ENCODE measurements at places on chromosomes 12 and 14.

DNA sequence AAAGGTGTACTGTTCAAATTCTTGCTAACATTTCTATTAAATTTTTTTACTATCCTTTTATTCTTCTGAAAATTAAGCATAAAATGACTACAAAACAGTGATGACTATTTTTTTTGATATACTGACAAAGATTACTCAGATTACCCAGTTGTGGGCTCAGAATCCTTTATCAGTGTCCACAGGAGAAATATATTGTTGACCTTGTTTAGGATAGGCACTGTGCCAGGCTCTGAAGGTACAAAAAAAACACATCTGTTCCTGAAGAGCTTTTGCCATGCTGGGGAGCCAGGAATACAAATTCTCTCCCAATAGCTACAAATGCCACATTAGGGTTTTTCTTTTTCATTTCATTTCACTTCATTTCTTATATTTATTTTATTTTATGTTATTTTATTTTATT is 26.9 kb upstream of the GCH1 start:
- DNase-seq: no peak

DNA sequence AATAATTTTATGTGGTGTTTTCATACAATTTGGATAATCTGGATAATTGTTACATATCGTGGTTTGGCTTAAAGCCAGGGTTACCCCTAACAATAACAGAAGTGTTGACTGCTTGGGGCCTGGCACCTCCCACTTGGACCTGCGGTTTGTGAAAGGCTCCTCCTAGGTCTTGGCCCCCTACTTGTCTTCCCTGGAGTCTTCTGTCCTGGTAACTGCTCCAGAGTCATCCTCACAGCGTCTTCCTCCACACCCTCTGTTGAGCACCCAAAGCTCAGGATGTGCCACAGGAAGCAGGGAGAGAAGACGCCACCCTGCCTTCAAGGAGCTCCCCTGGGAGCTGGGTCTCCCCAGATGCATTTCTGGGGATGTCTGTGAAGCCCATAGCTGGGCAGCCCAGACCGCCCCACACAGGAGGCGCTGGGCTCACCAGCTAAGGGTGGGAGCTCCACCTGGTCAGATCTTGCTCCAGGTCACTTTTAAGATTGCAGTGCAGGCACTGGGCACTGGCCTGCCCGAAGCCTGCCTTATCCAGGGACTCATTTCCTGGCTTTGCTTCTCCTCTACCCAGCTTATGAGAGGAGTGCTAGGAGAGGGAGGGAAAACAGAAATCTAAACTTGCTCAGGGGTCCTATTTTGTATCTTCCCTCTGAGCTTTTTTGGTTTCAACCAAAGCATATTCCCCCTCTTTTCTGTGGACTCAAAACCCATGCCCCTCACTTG is 98.2 kb downstream of the ZFP36L1 start:
- no peak for DNase-seq

DNA sequence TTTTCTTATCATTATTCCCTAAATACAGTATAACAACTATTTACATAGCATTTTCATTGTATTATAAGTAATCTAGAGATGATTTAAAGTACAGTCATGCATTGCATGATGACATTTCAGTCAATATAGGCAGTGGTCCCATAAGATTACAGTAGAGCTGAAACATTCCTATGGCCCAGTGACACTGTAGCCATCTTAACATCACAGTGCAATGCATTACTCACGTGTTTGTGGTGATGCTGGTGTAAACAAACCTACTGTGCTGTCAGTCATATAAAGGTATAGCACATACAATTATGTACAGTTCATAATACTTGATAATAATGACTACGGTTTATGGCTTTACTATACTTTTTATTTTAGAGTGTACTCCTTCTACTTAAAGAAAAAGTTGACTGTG is 13.3 kb downstream of the LLPH start:
- no peak for DNase-seq

GRCh38 chr12:28129031-28129430 is 61.2 kb upstream of the CCDC91 start:
- no peak for DNase-seq

DNA sequence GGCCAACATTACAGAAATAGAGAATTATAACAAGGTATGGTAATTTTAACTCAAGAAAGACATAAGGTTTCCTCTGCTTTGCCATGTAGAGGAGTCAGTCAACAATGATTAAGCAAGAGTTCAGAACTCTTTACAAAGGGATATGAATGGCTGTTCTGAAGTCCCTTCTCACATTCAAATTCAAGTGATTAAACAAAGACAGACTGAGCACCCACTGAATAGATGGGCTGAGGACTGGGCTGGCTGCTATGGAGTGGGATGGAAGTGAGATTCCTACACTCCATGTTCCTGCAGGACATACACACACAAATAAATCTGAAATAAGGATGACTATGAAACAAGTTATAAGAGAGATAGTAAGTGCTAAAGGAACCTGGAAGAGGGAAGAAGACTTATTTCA is 199.0 kb upstream of the GRIP1 start:
- no peak for DNase-seq

GRCh38 chr12:114625294-114625851 is 58.6 kb downstream of the TBX3 start:
- no peak for DNase-seq

DNA sequence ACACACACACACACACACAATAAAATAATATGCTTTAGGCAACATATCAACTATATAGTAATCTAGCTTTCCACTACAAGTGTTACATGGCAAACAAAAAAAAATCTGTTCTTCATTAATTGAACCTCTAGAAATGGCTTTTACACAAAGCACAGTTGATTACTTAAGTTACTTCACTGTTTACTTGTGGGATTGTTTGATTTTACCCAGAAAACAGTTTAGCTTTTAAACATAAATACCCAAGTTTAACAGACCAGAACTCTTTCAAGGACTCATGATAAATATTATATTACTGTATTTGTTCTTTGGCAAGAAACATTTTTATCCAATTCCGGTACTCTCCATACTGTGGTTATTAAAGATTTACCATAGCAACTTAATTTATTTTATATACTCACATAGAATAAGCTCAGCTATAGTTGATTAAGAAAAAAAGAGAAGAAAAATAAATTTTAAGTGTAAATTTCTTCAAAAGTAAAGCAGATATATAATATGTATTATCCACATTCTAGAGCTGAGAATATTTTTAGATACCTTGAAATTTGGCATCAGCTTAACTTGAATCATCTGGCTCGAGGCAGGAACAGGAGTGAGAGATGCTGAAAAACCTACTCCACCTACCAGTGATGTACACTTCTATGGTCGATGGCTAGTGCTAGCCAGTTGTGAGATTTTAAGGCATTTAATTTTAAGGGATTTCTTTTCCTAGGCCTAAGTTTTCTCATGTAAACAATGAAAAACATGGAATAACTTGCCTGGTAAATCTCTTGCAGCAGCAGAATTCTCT is 126.0 kb downstream of the BTG1 start:
- no peak for DNase-seq

GRCh38 chr12:79067977-79068376 is 203.4 kb downstream of the SYT1 start:
- no peak for DNase-seq

DNA sequence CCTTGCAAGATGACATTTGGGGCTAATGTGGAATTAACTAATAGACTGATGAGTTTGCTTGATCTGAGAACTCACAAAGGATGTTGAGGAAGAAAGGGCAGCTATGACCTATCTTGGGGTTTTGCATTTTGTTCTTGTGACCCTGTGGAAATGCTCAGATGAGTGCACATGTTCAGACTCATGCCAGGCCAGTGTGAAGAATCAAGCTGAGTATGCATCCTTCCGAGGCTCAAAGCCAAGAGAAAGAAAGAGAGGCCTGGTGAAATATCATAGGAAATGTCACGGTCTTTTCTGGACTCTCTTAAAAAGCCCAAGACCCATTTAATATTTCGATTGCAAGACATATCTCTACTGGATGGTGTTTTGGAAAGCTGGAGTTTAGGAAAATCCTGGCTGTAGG is 96.3 kb downstream of the CACNA1C start:
- DNase-seq: no peak

DNA sequence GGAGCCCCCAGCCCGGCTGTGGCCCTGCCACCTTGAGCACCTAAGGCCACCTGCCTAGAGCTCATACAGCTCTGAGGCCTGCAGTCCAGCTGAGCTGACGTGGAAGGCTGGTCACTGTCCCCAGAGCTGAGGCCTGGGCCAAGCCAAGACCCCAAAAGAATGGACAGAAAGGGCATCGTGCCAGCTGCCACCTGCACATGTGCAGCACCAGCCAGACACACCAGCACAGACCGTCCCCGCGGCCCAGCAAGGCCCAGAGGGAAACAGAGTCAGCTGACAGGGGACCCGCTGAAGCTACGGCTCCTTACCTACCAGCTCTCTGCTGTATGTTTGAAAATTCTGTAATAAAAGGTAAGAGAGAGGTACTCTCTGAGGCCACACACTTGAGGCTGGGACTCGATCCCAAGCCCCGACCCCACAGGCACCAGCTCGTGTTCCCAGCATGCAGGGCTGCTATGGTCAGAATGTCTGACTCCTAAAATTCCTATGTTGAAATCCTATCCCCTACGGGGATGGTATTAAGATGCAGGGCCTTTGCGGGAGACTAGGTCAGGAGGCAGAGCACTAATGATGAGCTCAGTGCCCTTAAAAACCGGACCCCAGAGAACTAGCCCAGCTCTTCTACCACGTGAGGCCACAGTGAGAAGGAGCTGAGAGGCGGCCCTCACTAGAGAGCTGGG is 25.4 kb downstream of the BRF1 start:
- no peak for DNase-seq

DNA sequence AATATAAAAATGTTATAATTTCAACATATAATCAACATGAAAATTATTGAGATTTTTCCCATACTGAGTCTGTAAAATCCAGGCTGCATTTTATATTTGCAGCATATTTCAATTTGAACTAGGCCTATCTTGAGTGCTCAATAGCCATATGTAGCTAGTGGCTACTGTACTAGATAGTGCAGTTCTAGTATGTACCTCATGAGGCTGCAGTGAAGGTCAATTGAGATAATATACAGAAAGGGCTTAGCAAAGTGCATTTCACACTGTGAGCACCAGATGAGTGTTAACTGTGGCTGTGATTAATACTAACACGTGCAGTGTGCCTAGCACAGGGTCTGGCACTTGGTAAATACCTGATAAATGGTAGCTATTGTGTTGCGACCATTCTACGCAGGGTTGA is 5.4 kb upstream of the SLC22A17 start:
- DNase-seq: no peak

GRCh38 chr12:109606320-109607028 is 32.9 kb downstream of the MVK start:
- no peak for DNase-seq

DNA sequence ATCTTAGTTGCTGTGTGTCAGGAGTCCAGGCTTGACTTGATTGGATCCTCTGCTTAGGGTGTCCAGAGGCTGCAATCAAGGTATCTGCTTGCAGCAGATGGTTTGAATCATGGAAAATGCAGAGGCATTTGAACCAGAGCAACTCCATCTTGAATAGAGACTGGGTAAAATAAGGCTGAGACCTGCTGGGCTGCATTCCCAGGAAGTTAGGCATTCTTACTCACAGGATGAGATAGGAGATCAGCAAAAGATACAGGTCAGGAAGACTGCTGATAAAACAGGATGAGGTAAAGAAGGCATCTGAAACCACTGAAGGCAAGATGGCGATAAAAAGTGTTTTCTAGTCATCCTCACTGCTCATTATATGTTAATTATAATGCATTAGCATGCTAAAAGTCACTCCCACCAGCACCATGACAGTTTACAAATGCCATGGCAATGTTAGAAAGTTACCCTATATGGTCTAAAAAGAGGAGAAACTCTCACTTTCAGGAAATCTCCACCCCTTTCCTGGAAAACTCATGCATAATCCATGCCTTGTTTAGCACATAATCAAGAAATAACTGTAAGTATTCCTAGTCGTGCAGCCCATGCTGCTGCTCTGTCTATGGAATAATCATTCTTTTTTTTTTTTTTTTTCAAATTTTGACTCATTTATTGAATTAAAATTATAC is 218.3 kb upstream of the CPNE8 start:
- DNase-seq: no peak

DNA sequence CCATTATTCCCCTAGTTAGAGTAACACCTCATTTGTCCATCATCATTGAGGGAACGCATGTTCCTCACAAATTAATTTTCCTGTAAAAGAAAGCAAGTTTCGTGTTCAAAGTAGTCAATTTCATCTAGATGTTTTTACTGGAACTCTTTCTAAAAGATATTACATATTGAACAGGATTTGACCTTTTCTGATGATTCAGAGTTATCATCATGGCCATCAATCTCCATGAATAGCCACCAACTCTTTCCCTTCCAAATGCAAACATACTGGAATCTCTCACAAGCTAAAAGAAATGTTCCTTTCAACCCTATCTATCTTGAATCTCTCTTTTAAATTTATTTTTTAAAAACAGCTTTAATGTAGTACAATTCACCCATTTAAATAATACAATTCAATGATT is 263.1 kb upstream of the FAR2 start:
- DNase-seq: no peak

DNA sequence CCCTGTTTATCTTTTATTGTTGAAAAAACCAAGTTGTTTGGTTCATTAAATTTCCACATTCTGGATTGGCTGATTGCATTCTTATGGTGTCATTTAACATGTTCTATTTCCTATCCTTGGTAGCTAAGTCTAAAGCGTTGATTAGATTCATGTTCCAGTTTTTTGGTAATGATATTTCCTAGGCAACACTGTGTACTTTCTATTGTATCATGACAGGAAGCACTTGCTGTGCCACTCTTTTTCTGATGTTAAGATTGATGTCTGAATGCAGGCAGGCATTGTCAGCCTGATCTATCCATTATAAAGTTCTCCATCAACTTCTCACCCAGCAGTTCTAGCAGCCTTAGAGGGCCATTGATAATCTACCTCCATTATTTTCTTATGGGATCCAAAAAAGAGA is 91.1 kb upstream of the ARID2 start:
- no peak for DNase-seq

DNA sequence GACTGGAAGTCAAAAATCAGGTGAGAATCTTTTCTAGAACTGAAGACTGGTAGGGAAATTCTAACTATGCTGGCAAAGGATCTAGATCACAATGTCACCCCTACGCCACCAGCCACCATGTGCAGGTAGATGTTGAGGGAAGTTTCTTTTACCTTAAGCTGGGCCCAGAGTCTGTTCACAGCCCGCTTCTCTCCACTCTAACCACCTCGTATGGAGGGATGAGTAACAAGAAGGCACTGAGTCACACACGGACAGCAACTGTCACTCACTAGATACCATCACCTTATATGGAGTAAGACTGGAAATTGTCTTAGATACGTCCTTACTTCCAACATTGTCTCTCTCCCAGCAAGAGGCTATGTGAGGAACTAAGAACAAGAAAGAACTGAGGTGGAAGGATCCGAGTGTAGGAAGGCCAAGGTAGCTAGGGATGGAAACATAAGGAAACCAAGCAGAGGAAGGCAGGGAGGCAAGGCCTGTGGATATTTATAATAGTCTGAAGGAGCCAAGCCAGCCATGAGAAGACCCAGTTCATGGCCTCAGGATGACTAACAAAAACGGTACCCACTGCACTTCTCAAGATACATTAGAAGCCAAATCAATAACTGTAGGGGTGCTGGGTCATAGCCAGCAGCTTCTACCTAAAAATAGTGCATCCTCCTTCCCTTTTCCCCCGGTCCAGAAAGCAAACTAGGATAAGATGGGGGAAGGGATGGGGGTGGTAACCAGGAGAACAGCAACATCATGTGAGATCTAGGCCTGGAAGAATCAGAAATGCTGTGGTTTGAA is 15.5 kb downstream of the REM2 start:
- DNase-seq: no peak

- no peak for DNase-seq
These were observed 6.2 kb upstream of the STXBP6 start for GRCh38 chr14:25055992-25056687.

GRCh38 chr12:63706336-63706735 is 38.0 kb upstream of the DPY19L2 start:
- no peak for DNase-seq

GRCh38 chr12:46667551-46667950 is 158.2 kb downstream of the SLC38A4 start:
- no peak for DNase-seq

All from stimulated activated CD8-positive, alpha-beta memory T cell treated with anti-CD3 and anti-CD28 coated beads, Interleukin-4, amount 100 ng/mL, for 1 hour (primary cell).